ENCODE measurements at places on chromosomes 7 and 10.

DNA sequence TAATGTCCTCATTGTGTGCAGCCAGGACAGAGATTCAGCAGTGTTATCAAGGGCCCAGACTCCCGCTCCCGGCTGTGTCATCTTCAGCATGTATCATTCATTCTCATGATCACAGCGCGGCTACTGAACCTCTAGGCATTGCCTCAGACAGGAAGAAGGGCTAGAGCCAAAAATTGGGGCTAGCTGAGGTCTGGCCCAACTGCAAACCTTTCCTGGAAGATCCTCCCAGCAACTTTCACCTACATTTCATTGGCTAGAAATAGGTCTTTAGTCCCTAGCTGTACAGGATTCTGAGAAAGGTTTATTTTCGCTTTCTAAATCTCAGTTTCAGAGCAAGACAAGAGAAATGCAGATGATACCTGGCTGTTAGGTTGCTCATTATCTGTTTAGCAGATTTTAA is 81.9 kb downstream of the CREM start:
- no peak for DNase-seq

GRCh38 chr7:51274955-51275354 is 41.7 kb downstream of the COBL start:
- no peak for DNase-seq

GRCh38 chr10:48526011-48526821 is 78.7 kb downstream of the ARHGAP22 start:
- no peak for DNase-seq

GRCh38 chr10:2556883-2557282 is 510.5 kb upstream of the PFKP start:
- no peak for DNase-seq

- no peak for DNase-seq
Observed at GRCh38 chr7:104972500-104972899, 41.5 kb upstream of the KMT2E start.

DNA sequence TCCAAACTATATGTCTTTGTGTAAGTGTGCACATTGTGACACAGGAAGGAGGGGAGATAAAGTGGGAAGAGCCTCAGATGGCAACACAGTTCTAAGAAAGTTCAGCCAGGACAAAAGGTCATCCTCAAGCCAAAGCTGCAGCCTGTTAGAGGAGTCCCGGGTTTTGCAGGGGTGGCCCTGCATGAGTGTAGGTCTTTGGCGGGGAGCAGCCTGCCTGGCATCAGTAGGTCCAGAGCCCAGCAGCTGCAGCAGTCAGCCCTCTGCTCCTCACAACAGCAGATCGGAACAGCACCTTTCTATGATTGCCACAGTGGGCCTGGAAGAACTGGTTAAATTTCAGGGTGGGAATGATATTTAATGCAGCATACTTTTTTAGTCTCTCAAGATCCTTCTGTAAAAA is 13.5 kb upstream of the VDAC2 start:
- no peak for DNase-seq

DNA sequence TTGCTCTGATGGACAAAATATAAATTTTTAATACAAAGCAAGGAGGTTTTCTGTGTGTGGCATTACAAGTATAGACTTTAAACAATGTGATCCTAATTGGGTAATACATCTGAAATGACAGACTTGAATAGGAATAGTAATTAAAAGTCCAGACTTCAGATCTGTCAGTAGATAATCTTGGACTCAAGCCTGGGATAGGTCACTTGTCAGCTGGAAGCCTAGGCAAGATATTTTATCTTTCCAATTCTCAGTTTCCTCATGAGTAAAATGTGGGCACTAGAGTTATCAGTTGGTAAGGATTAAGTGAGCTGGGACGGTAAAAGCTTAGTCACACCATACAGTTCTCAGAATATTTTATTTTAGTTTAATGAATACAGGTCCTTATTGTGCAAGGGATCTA is 10.4 kb upstream of the ZMYND11 start:
- no peak for DNase-seq

DNA sequence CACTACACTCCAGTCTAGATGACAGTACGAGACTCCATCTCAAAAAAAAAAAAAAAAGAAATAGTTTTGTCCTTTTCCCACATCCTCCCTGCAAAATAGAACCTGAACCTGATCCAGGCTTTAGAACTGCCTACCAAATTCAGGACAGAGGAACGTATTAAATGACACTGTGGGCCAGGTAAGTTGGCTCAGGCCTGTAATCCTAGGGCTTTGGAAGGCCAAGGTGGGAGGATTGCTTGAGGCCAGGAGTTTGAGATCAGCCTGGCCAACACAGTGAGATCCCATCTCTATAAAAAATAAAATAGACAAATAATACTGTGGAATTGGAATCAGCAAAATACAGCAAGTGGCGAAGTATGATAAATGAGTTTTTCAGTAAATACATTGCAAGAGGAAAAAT is 10.0 kb upstream of the BNIP3 start:
- DNase-seq, result no peak
